Activated T-cell treated with anti-CD3 and anti-CD28 coated beads, Interleukin-2, amount 50 U/mL, for 72 hours (primary cell): ENCODE measurements at places on chromosomes 1 and 21. TPM values are rescaled to one million over a fixed set of nuclear protein-coding genes. Genes with fewer than 3 reads are reported as not detected.

- DNase-seq = no peak
Observed at GRCh38 chr1:18013216-18013615, 94.4 kb upstream of the IGSF21 start.

Gene FAM43B
- total RNA-seq = not detected

- DNase-seq = no peak
Observed at GRCh38 chr1:202638019-202638700, 72.1 kb downstream of the SYT2 start.

DNA sequence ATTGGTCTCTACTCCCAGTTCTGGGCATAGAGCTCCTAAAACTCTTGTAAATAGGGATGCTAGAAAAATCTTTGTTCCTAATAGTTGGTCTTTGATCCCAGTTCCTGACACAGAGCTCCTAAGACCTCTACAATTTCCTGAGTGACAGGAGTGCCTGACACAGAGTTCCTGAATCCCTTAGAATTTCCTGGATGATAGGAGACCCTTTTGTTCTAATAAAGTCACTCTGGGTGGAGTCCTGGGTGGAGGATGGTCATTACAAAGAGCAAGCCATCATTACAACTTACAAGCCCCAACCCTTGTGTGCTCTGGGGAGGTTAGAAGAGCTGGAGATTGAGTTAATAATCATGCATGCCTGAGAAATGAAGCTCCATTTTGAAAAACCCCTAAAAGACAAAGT is 58.4 kb downstream of the ZZZ3 start:
- DNase-seq = no peak

DNA sequence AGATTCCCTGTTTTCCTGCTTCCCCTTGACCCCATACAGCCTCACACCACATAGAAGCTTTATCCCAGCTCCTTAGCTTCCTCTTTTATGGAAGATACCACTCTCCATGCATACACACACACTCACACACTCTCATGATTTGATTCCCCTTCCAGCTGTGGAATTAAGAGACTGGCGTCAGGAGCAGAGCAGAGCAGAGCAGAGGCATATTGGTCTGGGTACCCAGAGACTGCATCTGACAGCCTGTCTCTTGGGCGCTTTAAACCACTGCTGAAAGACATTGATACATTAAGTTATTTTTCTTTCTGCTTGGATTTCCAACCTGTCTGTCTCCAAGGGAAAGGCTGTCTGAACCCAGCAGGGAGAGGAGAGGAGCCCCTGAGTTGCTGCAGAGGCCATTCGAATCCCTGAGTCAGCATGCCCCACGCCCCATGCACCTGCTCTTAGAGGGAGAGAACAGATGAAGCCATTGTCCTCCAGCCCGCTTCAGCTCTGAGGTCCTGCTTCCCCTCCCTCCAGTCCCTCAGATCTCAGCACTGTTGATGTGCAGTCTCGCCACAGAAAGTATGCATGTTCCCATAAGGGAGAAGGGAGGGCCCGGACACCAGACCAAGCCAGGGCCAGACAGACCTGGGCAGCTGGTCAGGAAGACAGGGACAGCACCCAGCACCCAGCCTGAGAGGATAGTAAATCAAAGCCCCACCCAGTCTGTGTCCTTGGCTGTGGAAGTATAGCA is 66.7 kb upstream of the GJB5 start:
- DNase-seq = no peak

GRCh38 chr1:59159557-59160203 is 137.2 kb upstream of the FGGY start:
- DNase-seq = no peak

DNA sequence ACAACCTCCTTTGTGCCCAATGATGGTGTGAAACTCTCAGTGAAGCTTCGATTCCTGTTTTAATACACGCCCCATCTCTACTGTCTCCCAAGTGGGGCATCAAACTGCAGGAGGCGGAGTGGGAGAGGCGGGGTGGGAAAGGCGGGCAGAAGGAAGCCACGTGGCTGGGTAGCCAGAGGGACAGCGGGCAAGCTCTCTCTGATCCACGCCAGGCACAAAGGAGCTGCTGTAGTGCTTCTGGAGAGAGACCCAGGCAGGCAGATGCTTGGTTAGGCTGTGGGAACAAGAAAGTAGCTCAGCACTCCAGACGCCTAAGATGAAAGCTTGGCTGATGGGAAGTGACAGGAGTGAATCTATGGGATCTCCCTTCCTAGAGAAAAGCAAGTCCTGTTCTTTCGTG is 25.7 kb downstream of the TRIM67 start:
- no peak for DNase-seq

Gene TEX38
- total RNA-seq = not detected

Gene WNT3A
- total RNA-seq = not detected

- no peak for DNase-seq
Observed at GRCh38 chr1:219460896-219461815, 151.7 kb downstream of the ZC3H11B start.

DNA sequence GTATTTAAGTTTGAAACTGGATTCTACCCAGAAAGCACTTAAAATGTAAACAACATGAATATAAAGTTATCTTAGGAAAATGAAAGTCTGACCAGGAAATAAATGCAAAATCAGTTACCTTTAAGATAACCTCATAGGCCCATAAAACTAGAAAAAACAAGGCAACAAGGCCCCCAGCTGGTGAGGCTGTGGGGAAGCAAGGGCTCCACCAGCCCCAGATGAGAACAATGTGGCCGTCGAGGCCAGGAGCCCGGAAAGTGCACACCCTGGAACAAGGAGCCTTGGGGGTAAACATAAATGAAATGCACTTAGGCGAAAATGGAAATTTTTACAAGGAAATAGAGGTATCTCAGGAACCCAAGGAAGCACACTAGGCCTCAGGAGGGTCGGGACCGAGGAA is 37.9 kb upstream of the BMP8B start:
- DNase-seq = no peak

GRCh38 chr1:67537667-67538018 is 107.4 kb upstream of the SERBP1 start:
- no peak for DNase-seq

Gene GJA8
- total RNA-seq = not detected

- DNase-seq = no peak
Observed at GRCh38 chr21:39390212-39390765, 41.4 kb upstream of the HMGN1 start.

GRCh38 chr21:33301632-33302002 is 23.2 kb upstream of the IFNAR1 start:
- no peak for DNase-seq

Gene CPTP
- 22.8 TPM for total RNA-seq
